ENCODE measurements at places on chromosomes 3 and 15.

GRCh38 chr15:49387471-49387870 is 35.6 kb upstream of the FGF7 start:
- DNase-seq: no peak

GRCh38 chr15:81418891-81419290 is 44.9 kb upstream of the TMC3 start:
- no peak for DNase-seq

GRCh38 chr3:54257125-54257720 is 134.9 kb downstream of the CACNA2D3 start:
- DNase-seq: no peak

DNA sequence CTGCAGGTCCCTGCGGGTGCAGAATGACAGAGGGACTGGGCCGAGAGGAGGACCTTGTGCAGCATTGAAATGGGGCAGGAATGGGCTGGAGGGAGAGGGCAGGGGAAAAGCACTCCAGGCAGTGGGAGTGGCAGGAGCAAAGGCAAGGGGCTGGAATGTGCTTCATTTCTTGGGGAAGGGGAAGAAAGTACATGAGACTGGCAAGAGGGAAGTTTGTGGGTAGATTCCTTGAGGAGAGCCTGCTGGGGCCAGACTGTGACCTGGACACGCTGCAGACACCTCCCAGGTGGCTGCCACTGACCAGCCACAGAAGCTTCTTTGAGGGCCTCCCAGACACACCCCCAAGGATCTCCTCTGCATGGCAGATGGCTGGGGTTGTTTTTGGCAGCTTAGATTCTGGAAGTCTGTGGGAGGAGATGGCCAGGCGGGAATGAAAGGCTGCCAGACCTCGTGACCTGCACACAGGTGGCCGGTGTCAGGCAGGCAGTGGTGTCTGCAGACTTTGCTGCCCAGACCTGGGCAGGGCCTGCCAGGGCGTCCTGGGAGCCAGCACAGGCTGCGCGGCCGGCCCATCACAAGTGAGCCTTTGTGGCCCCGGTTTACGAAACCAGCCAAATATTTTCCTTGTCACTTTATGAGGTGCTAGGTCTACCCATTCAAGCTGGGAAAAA is 53.1 kb downstream of the SPSB4 start:
- no peak for DNase-seq

DNA sequence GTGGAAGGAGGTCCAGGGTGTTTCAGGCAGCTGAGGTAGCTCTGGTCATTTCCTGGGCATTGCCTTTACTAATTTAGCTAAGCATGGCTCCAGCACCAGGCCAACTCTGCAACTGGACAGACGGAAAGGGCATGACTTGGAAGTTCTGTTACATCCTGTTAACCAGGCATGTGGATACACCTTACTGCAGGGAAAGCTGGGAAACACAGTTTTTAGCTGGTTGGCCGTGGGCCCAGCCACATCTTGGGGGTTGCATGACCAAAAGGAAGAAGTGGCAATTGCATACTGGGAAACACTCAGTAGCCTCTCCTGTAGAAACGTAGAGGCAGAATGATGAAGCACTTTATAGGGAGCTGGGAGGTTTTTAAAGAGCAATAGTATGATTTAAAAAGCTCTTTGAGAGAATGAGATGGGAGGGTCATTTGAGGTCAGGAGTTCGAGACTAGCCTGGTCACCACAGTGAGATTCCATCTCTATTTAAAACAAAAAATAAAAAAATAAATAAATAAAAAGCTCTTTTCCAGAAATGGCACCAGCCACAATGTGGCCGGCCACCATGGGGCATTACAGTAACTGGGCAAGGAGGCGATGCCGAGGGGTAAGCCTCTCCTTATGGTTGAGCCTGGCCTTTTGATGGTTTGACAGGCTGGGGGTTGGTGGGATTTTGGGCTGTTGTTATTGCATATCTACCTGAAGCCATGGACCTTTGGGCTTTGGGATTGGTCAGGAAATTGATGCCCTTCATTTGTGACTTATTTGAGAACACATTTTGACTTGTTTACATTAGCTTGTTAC is 28.6 kb downstream of the TRAK1 start:
- DNase-seq: no peak

DNA sequence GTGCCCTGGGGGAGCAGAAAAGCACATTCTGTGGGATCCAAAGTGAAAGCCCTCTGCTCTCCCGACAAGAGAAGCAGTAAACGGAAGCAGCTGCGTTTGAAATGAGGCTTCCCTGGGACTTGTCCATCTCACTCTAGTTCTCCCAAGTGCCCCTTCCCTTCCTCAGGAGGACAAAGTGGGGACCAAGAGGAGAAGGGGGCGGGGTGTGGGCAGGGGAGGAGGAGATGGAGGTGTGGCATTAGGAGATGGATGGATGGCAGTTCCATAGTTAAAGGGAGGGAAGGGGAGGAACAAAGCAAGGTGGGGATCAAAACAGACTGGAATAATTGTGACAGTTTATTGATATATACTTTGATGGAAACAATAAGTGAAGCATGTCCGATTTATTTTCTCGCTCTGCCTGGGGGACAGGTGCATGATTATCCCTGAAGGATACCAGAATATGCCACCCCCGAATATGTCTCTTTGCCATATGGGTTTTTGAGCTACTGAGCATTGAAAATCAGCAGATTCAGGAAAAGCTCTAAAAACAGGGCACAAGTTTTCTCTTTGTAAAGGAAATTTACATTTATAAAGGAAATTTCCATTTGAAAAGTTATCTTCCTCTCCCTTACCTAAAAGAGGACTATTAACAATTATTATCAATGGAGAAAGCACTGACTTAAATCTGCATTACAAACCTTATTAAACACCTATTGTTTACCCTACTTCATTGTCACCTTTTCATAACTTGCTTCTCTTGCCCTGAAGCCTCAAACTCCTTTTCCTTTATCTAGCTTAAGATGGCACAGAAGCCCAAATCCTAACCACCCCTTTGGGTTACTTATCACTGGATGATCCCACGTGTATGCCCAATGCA is 58.9 kb upstream of the DAZL start:
- DNase-seq: no peak

GRCh38 chr3:105394177-105394576 is 27.5 kb downstream of the ALCAM start:
- DNase-seq: no peak

DNA sequence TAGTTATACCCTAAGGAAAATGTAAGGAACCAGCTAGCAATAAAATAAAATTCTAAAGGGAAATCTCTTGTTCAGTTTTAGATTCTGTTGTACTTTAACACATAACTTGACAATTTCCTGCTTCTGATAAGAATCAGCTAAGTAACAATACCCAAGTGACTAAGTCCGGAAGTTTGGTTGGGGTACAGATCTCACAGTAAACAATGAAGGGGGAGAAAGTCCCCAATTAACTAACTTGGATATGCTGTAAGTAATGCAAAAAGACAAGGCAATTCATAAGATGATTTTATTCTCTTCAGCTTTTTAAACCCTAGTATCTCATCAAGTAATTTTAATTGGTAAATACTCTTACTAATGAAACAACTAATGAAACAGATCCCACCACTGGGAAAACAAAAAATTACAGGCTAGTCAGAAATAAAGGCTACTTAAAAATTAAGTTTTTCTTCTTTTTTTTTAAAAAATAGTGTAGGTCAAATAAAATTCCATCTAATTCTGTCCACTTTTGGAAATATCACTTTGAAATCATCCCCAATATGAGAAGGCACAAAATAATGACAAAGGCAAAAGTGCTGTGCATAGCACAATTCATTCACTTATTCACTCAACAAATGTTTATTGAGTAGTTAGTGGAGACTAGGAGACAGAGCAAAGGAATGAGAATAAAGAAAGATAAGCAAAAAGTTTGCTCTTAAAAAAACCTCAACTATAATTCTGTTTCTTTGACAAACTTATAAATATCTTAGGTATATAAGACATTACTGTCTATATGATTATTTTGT is 37.8 kb upstream of the IL20RB start:
- DNase-seq: no peak

GRCh38 chr15:58852347-58852746 is 81.1 kb downstream of the SLTM start:
- no peak for DNase-seq

- no peak for DNase-seq
Observed at GRCh38 chr3:5035113-5035512, 55.9 kb downstream of the BHLHE40 start.

DNA sequence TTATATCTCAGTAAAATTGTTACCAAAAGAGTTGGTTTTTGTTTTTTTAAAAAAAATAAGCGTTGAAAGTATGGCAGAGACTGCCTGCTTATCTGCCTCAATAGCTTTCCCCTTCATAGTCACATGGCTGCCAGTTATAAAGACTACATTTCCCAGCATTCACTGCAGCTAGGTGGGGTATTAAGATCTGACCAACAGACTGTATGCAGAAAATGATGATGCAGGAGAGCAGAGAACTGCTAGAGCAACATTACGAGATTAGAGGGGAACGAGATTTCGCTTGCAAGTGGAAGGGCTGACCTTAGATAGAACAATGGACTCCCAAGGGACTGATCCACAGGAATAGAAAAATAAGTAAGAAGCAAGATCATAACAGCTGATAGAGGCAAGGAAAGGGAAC is 14.3 kb downstream of the RHOA start:
- no peak for DNase-seq

GRCh38 chr3:190596349-190597285 is 82.7 kb downstream of the IL1RAP start:
- DNase-seq: peak; percentile 40

- DNase-seq: no peak
Observed at GRCh38 chr3:44066806-44067205, 174.9 kb upstream of the TOPAZ1 start.

DNA sequence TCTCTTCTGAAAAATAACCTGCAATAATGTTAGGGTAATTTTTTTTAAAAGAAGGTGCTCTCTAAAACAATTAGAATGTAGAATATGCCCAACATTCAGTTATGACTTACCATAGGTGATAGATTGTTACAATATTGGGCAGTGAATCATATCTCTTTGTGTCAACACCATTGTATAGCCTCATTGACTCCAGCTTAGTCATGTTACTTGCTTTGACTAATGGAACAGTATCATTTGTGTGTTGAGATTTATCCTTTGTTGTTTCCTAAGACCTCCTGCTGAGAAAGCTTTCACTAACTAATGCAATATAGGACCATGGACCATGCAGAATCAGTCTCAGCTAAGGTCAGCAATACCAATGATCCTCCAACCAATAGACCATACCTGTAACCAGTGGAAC is 1106.4 kb downstream of the SI start:
- no peak for DNase-seq

DNA sequence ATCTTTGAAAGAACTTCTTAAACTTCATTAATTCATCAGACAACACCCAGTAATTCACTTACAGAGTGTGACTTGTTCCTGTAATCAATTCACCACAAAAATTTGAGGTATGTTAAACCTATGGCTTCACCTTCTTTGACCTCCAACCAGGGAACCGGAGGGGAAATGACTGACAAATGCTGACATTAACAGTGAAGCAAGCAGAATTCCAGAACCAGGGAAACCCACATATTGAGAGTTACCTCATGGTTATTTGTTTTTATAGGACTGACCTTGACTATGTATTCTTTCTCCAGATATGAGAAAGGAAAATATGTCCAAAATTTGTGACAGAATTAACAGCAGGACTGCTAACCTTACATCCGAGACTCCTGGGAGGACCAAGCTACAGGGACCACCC is 2.7 kb downstream of the P3H2 start:
- DNase-seq: no peak

DNA sequence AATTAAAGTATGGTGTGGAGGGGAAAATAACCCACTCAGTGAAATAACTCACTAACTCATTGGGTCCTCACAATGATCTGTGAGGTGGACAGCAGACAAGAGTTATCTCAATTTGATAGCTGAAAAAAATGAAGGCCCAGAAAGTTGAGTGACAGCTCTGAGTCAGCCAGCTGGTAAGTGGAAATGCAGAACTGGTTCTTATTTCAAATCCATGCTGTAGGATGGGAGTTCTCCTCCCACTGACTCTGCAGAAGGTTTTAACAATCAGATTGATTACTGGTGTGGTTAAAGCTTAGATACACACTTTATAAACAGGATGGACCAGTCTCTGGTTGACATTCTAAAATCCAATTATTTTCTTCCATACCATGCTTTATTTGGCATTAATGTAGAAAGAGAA is 87.0 kb upstream of the LMOD3 start:
- no peak for DNase-seq

GRCh38 chr3:13877911-13878280 is 2.0 kb downstream of the WNT7A start:
- no peak for DNase-seq

DNA sequence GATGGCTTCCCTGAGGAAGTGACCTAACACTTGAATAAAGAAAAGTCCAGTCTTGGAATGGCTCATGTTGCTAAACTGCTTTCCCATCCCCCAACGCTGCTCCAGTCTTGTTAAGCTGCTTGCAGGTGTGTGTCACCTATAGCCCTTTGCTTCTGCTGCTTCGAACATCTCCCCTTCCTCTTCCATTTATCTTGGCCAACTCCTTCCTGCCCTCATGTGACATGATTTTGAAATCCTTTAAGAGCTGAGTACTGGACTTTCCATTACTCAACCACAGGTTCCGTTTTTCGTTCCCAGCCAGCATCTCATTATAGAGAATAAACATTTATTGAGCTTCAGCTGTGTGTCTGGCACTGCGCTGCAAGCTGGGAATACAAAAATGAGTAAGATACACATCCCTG is 1.7 kb downstream of the ATG7 start:
- peak; percentile 50 for DNase-seq

GRCh38 chr15:59011262-59011952 is 23.9 kb downstream of the RNF111 start:
- DNase-seq: no peak

DNA sequence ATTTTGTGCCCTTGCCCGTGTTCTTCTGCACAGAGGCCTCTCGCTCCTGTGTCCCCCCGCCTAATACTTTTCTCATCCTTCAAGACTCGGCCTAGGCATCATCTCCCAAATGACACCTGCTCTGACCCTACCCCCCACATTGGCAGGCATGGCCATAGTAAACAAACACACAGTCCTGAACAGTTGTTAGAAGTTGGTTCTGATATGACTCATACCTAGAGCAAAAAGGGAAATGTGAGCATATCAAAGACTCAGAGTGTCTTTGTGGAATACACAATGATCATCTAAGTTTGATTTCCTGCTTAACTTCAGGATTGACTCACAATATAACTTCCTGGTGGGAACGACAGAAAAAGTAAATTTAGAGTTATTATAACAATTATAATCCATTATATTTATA is 120.5 kb downstream of the POLR2M start:
- DNase-seq: no peak

- DNase-seq: no peak
Observed at GRCh38 chr15:58407236-58407775, 24.5 kb upstream of the LIPC start.

DNA sequence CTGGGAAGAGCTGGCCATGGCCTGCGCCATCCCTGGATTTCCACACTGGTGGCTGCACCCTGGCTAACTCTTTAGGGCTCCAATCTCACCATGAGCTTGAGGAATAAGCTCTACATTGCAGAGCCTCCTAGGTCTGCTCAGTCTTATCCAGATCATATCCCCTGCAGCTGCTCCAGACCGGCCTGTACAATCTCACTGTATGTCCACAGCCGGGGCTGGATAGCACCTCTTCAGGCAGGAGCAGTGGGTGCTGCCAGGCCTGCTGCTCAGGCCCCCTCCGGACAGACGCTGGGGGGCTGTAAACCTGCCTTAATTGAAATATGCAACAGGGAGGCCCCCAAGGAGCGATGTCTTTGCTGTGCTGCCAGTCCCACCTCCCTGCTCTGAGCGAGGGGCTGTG is 15.6 kb downstream of the INSYN1 start:
- DNase-seq: no peak

Data from fibroblast of gingiva (primary cell).